Activated naive CD8-positive, alpha-beta T cell treated with anti-CD3 and anti-CD28 coated beads for 36 hours (primary cell): ENCODE measurements at places on chromosomes 11 and 22. TPM values are rescaled to one million over a fixed set of nuclear protein-coding genes. Genes with fewer than 3 reads are reported as not detected.
A peak's percentile ranks its signal among the peaks of the same experiment; 100 is the strongest.

DNA sequence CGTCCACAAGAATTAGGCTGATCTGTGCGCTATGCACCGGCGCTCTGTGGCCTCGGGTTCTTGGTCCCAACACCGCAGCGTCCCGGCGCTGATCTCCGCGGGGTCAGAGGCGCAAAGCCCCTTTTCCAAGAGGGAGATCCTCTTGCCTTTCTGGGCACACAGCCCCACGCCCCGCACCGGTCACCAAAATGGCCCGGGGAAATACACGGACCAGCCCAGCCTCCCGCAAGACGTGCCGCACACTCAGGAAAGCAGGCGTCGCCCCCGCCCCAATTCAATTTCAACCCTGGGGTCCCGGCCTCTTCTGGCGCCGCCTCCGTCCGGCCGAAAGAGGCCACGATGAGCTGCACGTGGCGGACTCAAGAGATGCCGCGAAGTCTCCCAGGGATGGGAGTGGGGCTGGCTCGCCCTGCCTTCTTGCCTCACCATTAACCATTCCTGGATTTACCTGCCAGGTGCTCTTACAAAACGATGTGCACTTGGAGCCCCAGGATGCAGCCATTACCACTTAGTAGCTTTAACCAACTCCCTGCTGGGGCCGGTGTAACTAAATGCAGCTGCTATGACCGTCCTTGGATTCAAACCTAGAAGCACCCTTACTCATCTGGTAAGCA is 10.5 kb downstream of the PIWIL3 start:
- peaks cover 13% of the 10 kb centered on the region for H3K27me3 ChIP-seq
- H3K27ac ChIP-seq, result no peak overlapping the region
- H3K4me3 ChIP-seq, result no peak overlapping the region
- no peak for DNase-seq
- no peaks in the 10 kb centered on the region for H3K36me3 ChIP-seq

GRCh38 chr11:97269527-97269926 is 879.7 kb downstream of the JRKL start:
- DNase-seq, result no peak
- no peak overlapping the region for H3K4me3 ChIP-seq
- H3K27me3 ChIP-seq, result no peaks in the 10 kb centered on the region
- no peaks in the 10 kb centered on the region for H3K4me1 ChIP-seq
- no peaks in the 10 kb centered on the region for H3K36me3 ChIP-seq
- H3K27ac ChIP-seq, result no peak overlapping the region

The MEI1 gene
- total RNA-seq, result 28.8 TPM

- DNase-seq, result no peak
- peaks cover 9% of the 10 kb centered on the region for H3K4me1 ChIP-seq
- no peak overlapping the region for H3K4me3 ChIP-seq
- H3K36me3 ChIP-seq, result peaks cover 22% of the 10 kb centered on the region
- H3K27ac ChIP-seq, result no peak overlapping the region
- no peaks in the 10 kb centered on the region for H3K27me3 ChIP-seq
Observed at GRCh38 chr22:44204739-44205515, 24.2 kb downstream of the PARVG start.

The RIMBP3C gene
- total RNA-seq, result 0.20 TPM

- H3K27me3 ChIP-seq, result peaks cover 6% of the 10 kb centered on the region
- no peak for DNase-seq
- no peak overlapping the region for H3K27ac ChIP-seq
- H3K36me3 ChIP-seq, result no peaks in the 10 kb centered on the region
- H3K4me3 ChIP-seq, result no peak overlapping the region
- H3K4me1 ChIP-seq, result no peaks in the 10 kb centered on the region
Observed at GRCh38 chr11:58059007-58059350, 28.2 kb downstream of the OR6Q1 start.

GRCh38 chr11:61042961-61043540 is 59.2 kb upstream of the CD5 start:
- H3K27ac ChIP-seq, result peak overlapping the region; percentile 93
- peaks cover 41% of the 10 kb centered on the region for H3K36me3 ChIP-seq
- DNase-seq, result no peak
- peaks cover 61% of the 10 kb centered on the region for H3K4me1 ChIP-seq

The SMC1B gene
- 2.1 TPM for total RNA-seq

DNA sequence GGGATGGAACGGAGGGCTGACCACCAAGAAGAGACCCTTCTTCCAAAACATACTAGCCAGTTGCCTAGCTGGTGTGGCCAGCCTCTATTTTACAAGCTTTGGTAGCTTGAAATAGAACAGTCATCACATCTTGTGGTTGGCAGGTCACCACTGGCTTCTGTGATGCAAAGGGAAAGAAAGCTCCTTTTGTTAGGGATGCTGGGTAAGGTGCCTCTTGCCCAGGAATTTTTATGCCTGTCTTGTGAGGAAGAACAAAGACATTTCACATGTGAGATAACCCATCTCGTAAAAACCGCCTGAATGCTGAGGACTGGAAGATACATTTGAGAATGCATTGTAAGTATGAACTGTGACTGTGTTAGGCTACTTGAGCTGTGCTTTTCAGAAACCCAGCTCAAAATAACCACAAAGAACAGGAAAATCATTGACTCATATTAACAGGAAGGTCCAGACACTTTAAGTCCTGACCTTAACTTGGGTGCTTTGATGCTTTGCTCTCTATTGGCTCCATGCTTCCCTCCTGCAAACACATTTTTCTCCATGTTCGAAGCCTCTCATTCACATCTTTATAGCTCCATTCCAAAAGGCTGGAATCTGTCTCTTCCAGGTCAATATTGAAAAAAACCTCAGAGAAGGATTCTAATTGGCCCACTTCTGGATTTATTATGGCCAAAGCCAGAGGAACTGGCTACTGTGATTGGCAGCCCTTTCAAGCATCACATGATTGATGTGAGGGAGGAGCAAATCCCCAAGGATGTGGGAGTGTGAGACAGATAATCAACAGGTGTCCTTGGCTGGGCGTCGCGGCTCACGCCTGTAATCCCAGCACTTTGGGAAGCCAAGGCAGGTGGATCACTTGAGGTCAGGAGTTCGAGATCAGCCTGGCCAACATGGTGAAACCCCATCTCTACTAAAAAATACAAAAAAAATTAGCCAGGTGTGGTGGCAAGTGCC is 53.9 kb downstream of the MICAL2 start:
- peaks cover 28% of the 10 kb centered on the region for H3K4me1 ChIP-seq
- no peak overlapping the region for H3K4me3 ChIP-seq
- DNase-seq, result no peak
- no peaks in the 10 kb centered on the region for H3K27me3 ChIP-seq
- H3K27ac ChIP-seq, result no peak overlapping the region

DNA sequence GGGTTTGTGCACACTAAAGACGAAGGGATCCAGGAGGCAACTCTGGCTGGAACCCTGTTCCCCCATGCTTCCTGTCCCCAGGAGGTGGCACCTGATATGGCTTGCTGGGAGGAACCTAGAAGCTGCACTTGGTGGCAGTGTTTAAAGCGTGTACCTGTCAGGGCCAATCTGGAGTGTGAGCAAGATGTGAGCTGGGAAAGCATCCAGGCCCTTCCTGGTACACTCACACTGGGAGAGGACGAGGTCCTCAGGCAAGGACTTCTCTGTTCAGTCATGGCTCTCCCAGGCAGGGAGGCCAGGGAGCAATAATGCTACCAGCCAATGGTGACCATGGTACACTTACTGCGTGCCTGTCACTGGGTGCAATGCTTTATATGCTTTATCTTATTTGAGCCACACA is 130.7 kb upstream of the NECTIN1 start:
- no peaks in the 10 kb centered on the region for H3K36me3 ChIP-seq
- no peak for DNase-seq
- no peaks in the 10 kb centered on the region for H3K4me1 ChIP-seq

- H3K4me3 ChIP-seq, result no peak overlapping the region
- DNase-seq, result no peak
- no peaks in the 10 kb centered on the region for H3K27me3 ChIP-seq
- H3K36me3 ChIP-seq, result no peaks in the 10 kb centered on the region
- no peak overlapping the region for H3K27ac ChIP-seq
Observed at GRCh38 chr11:129270446-129270845, 78.3 kb upstream of the ARHGAP32 start.

The EIF3M gene
- 466 TPM for total RNA-seq

- H3K4me3 ChIP-seq, result no peak overlapping the region
- no peak for DNase-seq
- H3K27ac ChIP-seq, result no peak overlapping the region
- no peaks in the 10 kb centered on the region for H3K4me1 ChIP-seq
- no peaks in the 10 kb centered on the region for H3K36me3 ChIP-seq
Observed at GRCh38 chr22:32562401-32562800, 87.8 kb downstream of the FBXO7 start.

The PKDREJ gene
- not detected for total RNA-seq

The CYTH4 gene
- total RNA-seq, result 17.3 TPM

DNA sequence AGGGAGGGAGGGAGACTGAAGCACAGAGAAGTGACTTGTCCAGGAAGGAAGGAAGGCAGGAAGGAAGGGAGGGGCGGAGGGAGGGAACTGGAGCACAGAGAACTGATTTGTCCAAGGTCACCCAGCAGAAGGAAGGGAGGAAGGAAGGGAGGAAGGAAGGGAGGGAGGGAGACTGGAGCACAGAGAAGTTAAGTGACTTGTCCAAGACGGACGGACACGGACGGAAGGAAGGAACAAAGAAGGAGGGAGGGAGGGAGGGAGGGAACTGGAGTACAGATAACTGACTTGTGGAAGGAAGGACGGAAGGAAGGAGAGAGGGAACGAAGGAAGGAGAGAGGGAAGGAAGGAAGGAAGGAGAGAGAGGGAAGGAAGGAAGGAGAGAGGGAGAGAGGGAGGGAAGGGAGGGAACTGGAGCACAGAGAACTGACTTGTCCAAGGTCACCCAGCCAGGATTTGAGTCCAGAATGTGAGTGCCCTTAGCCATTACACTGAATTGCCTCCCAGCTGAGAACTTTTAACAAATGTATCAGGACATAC is 1.5 kb downstream of the SLC35F2 start:
- peaks cover 24% of the 10 kb centered on the region for H3K4me1 ChIP-seq
- H3K36me3 ChIP-seq, result peaks cover 22% of the 10 kb centered on the region
- H3K27me3 ChIP-seq, result peaks cover 14% of the 10 kb centered on the region
- DNase-seq, result no peak

The MTA2 gene
- total RNA-seq, result 200 TPM

GRCh38 chr22:48721395-48721669 is 1106.3 kb downstream of the BRD1 start:
- no peaks in the 10 kb centered on the region for H3K4me1 ChIP-seq
- no peak overlapping the region for H3K27ac ChIP-seq
- peaks cover 19% of the 10 kb centered on the region for H3K27me3 ChIP-seq
- H3K36me3 ChIP-seq, result no peaks in the 10 kb centered on the region
- no peak overlapping the region for H3K4me3 ChIP-seq

The VSIG2 gene
- 0.31 TPM for total RNA-seq

The TENM4 gene
- not detected for total RNA-seq

GRCh38 chr11:127412722-127413380 is 412.3 kb upstream of the KIRREL3 start:
- no peak for DNase-seq
- H3K4me3 ChIP-seq, result no peak overlapping the region
- no peaks in the 10 kb centered on the region for H3K27me3 ChIP-seq
- no peaks in the 10 kb centered on the region for H3K4me1 ChIP-seq
- no peak overlapping the region for H3K27ac ChIP-seq

GRCh38 chr11:92277871-92278270 is 53.3 kb downstream of the FAT3 start:
- H3K4me3 ChIP-seq, result no peak overlapping the region
- no peak for DNase-seq
- H3K27ac ChIP-seq, result no peak overlapping the region
- no peaks in the 10 kb centered on the region for H3K36me3 ChIP-seq

The VPS37C gene
- 8.8 TPM for total RNA-seq

GRCh38 chr11:3206156-3206921 is 12.3 kb downstream of the MRGPRG start:
- H3K36me3 ChIP-seq, result no peaks in the 10 kb centered on the region
- peaks cover 3% of the 10 kb centered on the region for H3K4me1 ChIP-seq
- DNase-seq, result no peak
- H3K4me3 ChIP-seq, result no peak overlapping the region
- peaks cover 7% of the 10 kb centered on the region for H3K27me3 ChIP-seq

GRCh38 chr11:93984196-93984567 is 37.0 kb upstream of the HEPHL1 start:
- H3K36me3 ChIP-seq, result no peaks in the 10 kb centered on the region
- H3K27me3 ChIP-seq, result no peaks in the 10 kb centered on the region
- H3K4me3 ChIP-seq, result no peak overlapping the region
